ENCODE measurements at places on chromosomes 13 and 19.

DNA sequence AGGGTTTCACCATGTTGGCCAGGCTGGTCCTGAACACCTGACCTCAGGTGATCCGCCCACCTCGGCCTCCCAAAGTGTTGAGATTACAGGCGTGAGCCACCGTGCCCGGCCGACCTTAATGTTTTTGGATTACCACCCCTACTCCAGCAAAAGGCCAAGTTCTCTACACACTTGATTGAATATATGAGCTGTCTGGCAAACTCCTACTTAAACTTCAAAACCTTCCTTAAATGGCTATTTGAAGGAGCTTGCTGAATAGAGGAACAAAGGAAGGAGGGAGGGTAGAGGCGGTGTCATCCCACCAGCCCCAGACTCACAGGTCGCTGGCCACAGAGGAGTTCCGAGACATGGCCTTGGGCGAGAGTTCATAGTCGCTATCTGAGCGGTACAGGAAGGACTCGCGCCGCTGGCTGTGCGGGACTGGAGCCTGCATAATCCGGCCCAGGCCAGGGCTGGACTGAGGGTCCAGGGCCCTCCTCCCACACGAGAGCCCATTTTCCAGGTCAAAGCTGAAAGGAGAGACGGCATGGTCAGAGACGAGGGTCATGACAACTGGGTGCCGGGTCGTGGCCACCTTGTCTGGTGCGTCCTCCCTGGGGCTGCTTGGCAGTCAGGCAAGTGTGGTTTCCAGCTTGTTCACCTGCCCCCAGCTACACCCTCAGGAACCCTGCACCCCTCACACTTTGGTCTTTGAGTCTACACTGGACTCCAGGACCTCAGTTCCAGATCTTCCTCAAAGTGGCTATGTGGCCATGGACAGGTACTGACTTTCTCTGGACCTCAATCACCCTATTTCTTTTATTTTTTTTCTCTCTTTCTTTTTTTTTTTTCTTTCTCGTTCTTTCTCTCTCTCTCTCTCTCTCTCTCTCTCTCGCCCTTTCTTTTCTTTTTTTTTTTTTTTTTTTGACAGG is 4.2 kb downstream of the PDE4C start:
- DNase-seq, result no peak

DNA sequence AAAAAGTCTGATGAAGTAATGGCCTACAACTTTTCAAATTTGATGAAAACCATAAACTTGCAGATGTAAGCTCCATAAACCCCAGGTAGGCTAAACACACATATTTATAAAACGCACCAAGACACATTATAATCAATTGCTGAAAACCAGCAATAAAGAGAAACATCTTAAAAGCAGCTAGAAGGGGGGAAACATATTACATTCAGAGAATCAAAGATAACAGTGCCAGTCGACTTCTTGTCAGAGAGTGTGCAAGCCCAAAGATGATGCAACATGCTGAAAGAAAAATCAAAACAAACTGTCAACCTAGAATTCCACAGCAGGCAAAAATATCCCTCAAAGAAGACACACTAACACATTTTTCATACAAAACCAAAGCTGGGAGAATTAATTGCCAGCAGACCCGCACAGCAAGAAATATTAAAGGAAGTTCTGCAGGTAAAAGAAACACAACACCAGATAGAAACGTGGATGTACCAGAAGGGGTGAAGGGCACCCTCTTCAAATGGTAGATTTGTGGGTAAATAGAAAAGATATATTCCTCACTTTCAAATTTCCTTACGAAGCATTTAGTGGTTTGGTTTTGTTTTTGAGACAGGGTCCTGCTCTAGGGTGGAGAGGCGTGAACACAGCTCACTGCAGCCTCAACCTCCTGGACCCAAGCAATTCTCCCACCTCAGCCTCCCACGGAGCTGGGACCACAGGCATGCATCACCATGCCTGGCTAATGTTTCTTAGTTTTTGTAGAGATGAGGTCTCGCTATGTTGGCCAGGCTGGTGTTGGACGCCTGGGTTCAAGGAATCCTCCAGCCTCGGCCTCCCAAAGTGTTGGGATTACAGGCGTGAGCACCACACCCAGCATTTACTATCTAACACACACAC is 16.5 kb upstream of the ATP1A3 start:
- no peak for DNase-seq

GRCh38 chr13:20389696-20390525 is 135.7 kb downstream of the CRYL1 start:
- no peak for DNase-seq

GRCh38 chr19:49017041-49017665 is at the start of gene LHB:
Gene LHB (minus strand): TSS chr19:49017091. CDS start chr19:49017081, 10 bp downstream.
- DNase-seq, result no peak

- no peak for DNase-seq
These were observed 14.3 kb downstream of the SLC27A1 start for GRCh38 chr19:17484520-17485185.

DNA sequence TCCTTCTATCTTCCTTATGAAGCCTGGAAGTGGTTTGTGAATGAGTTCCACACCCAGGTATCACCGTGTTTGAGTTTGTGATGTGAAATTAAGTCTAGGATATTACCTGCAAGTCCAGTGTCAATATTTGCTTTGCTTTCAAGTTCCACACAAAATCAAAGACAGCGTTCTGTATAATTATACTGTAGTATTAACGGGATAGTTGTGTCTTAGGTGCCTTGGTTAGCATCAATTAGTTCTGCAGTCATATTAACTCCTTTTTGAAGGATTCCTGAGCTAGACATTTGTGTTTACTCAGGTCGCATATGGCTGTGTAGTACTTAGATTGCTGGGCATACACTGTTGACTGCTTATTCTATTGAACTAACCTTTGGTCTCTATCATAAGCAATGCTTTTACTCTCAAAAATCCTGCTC is 54.4 kb downstream of the ERCC5 start:
- no peak for DNase-seq

All from activated CD4-positive, alpha-beta T cell treated with anti-CD3 and anti-CD28 coated beads, Interleukin-2, amount 50 U/mL, for 16 hours (primary cell).